ENCODE measurements at places on chromosomes 12 and 14. TPM values are rescaled to one million over a fixed set of nuclear protein-coding genes. Genes with fewer than 3 reads are reported as not detected.

Gene SETD1B
- total RNA-seq, result 4.6 TPM

Gene SERPINA12
- not detected for total RNA-seq

Gene ADAMTS20
- total RNA-seq, result 0.90 TPM

Gene CLEC1B
- total RNA-seq, result not detected

DNA sequence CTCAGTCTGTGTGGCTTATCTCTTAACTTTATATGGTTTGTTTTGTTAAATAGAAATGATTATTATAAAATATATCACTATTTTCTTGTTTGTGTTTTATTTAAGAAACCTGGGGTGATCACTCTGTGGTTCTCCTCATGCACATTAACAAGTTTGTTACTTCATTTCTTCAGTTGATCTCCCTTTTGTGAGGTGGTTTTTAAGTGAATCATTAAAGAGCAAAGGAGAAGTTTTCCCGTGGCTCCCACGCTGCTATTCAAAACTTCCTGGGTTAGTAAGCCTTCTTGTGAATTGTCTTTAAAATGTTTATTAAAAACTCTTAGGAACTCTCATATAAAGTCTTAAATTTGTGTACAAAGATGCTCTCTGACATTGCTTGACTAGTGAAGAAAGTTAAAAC, 11.8 kb downstream of the ADIPOR2 start:
- no peak for DNase-seq

DNA sequence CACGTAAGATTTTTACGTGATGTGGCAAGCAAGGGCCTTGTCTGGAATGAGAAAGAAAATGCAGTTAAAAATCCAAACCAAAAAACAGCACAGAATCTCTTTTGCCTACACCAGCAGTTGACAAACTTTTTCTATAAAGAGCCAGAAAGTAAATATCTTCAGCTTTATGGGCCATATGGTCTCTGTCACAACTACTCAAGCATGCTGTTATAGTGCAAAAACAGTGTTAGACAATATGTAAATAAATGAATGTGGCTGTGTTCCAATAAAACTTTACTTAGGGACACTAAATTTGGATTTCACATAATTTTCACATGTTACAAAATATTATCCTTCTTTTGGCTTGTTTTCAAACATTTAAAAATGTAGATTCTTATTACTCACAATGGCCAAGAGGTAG, 6.2 kb upstream of the ELK3 start:
- DNase-seq, result no peak

DNA sequence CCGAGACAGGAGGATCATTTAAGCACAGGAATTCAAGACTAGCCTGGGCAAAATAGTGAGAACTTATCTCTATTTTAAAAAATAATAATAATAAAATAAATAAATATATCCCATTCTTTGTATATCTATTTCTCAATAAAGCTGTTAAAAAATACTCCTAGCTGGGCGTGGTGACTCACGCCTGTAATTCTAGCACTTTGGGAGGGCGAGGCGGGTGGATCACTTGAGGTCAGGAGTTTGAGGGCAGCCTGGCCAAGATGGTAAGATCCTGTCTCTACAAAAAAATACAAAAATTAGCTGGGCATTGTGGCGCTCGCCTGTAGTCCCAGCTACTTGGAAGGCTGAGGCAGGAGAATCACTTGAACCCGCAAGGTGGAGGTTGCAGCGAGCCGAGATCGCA, 75.7 kb upstream of the TBX3 start:
- DNase-seq, result no peak

- peak; percentile 49 for DNase-seq
Observed at GRCh38 chr14:21382886-21383847, 652 bp downstream of the SUPT16H start.

- DNase-seq, result no peak
Observed at GRCh38 chr14:69994002-69994401, 114.8 kb downstream of the SMOC1 start.

DNA sequence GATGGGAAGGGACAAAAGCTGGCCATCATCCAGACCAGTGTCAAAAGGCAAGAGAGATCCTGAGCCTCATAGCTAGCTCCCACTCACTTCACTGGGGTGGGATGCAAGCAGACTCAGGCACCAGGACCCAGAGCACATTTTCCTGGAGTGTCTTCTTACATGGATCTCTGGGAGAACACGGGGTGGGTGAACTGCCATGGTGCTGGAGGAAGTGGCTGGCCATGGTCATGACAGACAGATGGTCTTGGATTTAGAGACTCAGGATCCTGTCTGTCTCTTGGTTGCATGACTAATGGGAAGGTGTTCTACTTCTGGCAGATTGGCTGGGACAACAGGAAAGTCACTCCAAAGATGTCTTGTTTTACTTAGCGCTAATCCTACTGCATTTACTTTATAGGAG, 311.5 kb downstream of the ATP23 start:
- DNase-seq, result no peak

- no peak for DNase-seq
Observed at GRCh38 chr14:104337351-104337750, 199.0 kb downstream of the KIF26A start.

GRCh38 chr14:72604133-72604532, 289.8 kb downstream of the DPF3 start:
- DNase-seq, result no peak

DNA sequence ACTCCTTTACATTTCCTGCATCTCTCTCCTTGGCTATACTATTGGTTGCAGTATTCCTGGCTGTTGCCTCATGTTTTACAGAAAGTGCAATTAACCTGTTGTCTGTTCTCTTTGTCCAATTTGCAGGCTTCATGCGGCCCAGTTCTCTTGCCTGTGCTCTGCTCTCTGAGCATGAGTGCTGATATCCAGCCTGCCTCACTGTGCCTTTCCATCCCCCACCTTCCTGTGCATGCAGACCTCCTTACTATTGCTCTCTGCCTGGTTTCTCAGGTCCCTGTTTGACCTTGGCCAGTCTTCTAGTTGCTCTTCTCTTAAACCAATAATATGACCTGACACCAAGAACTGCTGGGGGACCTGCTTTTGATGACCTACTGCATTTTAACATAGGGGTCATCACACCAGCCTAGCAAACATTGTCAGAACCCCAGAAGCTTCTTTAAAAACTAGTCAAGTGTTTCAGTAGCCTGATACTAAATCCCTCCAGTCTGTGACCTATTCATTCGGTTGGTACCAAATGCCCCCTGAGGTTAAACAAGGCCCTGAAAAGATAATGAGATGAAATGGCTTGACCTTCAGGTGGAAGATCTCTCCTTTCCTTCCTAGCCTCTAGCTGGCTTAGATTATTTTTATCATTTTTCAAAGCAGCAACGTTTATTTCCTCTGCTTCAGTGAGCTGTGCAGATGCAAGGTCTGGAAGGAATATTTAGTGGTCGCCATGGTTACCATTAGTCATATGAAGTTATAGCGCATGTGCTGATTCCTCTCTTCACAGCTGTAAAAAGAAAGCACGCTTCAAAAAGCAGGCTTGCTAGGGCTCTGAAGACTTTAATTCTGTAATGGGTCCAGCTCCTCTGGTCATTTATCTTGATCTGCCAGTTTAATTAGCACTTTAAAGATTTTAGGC, 216.5 kb downstream of the PHLDA1 start:
- DNase-seq, result no peak

DNA sequence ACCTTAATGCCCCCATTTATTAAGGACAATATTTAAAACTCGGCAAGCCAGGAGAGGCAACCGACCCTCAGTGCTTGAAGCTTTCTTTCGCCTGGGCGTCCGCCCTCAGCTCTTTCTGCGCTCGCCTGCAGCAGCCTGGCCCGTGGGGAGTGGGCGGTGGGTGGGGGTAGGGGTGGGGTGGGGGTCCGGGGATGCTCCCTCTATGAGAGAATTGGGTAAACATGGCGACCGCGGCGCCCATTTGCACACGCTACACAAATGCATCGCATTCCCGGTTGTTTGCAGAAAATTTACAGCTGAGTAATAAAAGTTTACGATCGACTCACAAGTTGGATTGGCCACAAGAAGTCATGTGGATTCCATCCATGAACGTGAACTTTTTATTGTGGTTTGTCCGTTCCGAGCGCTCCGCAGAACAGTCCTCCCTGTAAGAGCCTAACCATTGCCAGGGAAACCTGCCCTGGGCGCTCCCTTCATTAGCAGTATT, 7.7 kb downstream of the HOXC8 start:
- DNase-seq, result no peak

DNA sequence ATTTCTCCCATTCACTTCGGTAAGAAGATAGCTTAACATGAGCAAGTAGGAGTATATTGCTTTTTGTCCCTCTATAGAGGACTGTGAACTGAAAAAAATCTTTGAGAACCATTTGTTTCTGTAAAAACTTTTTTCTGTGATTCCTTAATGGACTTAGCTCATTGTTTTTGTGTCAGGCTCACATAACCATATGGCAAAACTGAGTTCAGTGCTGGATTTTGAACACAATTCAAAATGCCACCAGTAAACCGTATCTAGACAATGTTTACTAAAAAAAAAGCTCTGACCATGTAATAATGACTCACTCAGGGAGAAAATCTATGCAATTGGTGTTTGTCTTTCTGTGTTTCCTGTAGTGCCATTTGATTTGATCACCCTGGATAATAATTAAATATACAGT, 5.2 kb downstream of the TRHDE start:
- no peak for DNase-seq

DNA sequence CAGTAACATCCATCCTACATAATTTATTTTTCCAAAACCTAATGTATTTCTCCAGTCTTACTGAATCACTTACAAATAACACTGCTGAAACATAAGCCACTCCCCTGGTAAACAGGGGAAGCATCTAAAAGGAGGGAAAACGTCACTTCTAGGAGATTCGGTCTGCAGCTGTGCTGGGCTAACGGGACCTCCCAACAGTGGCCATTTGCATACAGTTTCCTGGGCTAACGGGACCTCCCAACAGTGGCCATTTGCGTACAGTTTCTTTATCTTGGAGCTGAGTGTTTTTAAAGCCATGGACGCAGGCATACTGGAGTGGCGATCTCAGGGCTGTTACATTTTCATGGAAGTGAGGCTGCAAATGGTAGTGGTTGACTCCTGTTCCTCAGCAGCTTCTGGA, 242.9 kb downstream of the TMEM132D start:
- DNase-seq, result no peak

- no peak for DNase-seq
Observed at GRCh38 chr12:3827301-3828000, 45.7 kb downstream of the PARP11 start.

- DNase-seq, result peak; percentile 69
Observed at GRCh38 chr12:113465808-113466453, 5.7 kb downstream of the LHX5 start.

- peak; percentile 34 for DNase-seq
Observed at GRCh38 chr14:76261371-76261811, 109.7 kb downstream of the GPATCH2L start.

DNA sequence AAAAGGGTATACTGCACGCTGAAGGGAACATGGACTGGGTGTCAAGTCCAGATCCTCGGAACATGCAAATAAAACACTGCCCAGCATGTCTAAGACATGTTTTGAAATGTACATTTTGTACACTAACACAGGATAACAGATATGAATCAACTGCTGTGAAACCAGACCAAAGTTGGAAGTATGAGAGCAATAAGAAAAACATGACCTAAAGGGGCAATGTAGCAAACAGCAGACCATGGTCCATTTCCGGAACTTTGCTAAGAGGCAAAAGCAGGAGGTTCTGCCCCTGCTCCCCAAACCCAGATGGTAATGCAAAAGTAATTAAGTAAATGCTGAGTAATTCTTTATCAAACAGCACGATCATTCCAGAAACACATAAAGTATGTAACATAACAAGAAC, 125.2 kb downstream of the SLC25A21 start:
- no peak for DNase-seq

DNA sequence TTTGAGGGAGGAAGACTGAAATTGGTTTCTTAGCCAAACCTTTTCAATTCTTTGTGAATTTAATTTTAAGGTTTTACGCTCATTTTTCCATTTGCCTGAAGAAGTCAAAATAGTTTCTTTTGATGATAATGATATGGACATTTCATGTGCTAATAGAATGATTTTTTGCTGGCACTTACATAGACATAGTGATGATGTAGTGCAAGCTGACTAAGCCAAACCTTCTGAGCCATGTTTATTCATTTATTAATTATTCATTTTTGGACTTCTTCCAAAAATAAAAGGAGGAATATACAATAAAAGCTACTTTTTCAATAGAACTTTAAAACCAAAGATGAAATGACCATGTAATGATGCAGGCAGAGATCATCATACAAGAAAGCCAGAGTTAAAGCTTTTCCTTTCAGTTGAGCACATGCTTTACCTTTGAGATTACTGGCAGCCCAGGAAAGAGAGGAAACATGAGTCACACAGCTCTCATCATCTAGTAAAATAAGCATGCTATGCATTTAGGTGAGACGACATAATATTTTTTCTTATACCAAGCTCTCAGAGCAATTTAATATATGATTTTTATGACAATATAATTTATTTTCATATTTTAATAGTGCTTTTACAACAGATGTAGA, 24.8 kb downstream of the KCNA1 start:
- DNase-seq, result no peak

DNA sequence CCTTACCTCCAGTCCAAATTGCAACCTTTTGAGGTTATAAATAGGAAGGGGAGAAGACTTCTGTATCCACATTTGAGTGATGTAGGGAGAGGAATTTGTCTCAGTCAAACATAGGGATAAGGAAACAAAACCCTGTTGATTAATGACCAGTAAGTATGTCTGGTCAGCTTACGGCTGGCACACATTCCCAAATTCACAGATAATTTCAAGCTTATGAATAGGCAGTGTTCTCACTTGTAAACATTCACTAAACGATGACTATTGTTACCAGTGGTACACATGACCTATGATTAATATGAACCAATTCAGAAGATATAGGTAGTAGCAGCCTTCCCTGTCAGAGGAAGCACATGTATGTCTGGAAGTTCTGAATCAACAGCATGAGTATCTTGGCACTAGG, 33.0 kb upstream of the SLC5A8 start:
- no peak for DNase-seq

DNA sequence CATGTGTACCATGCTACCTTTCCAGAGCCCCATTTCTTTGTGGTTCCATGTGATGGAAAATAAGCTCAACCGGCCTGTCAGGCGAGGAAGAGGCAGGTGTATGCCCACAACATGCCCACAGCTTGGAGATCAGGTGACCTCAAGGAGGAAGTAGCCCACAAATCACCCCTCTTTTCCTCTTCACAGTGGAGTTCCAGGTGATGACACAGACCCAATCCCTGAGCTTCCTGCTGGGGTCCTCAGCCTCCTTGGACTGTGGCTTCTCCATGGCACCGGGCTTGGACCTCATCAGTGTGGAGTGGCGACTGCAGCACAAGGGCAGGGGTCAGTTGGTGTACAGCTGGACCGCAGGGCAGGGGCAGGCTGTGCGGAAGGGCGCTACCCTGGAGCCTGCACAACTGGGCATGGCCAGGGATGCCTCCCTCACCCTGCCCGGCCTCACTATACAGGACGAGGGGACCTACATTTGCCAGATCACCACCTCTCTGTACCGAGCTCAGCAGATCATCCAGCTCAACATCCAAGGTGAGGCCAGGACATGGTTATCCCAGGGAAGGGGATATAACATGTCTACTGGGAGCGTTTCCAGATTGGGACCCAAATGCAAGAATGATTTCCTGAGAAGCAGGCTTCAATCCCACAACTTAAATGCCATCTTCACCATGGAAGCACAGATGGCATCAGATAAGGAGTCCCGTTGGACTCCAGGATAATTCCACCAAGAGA, 5.5 kb downstream of the TAPBPL start:
- DNase-seq, result no peak

Data from H7 (cell line).